ENCODE measurements at places on chromosomes 3 and 15.

- DNase-seq: no peak
Observed at GRCh38 chr15:70569091-70569713, 194.2 kb downstream of the UACA start.

- no peak for DNase-seq
Observed at GRCh38 chr15:28977377-28978010, 91.7 kb downstream of the APBA2 start.

- DNase-seq: no peak
Observed at GRCh38 chr15:53031469-53031868, 241.3 kb upstream of the ONECUT1 start.

GRCh38 chr3:127762077-127762786 is 60.1 kb downstream of the MGLL start:
- no peak for DNase-seq
